NCI-H774 (cell line): ENCODE measurements at places on chromosomes 4 and X.

- DNase-seq, result no peak
These were observed 40.9 kb upstream of the EOLA2 start for GRCh38 chrX:149979126-149979644.

DNA sequence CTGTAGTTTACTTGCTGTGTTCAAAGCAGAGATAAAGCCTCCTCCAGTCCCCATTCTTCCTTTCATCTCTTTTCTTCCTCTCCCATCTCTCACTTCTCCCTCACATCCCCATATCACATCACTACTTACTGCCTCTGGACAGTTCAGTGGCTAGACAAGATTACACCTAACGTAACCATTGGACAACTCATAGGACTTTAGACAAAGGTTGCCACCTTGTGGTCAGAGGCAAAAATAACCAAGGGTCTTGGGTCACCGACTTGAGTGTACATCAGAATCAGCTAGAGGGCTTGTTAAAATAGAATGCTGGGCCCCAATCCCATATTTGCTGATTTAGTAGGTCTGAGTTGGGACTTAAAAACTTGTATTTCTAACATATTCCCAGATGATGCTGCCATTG is 109.3 kb upstream of the DGKK start:
- peak; percentile 3 for DNase-seq

GRCh38 chrX:42505016-42505415 is 272.9 kb downstream of the PPP1R2C start:
- no peak for DNase-seq

DNA sequence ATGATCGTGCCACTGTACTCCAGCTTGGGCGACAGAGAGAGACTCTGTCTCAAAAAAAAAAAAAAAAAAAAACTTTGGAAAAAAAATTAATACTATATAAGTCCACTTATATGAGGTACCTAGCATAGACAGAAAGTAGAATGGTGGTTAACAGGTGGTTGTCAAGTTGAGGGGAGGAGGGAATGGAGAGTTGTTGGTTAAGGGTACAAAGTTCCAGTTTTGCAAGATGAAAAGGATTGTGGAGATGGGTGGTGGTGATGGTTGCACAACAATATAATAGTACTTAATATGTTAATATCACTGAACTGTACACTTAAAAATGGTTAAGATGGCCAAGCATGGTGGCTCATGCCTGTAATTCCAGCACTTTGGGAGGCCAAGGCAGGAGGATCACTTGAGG is 4.1 kb upstream of the IL9R start:
- no peak for DNase-seq

GRCh38 chr4:158496030-158496741 is 25.5 kb upstream of the RXFP1 start:
- DNase-seq, result peak; percentile 7

GRCh38 chr4:113316879-113317278 is 267.4 kb downstream of the ANK2 start:
- no peak for DNase-seq

DNA sequence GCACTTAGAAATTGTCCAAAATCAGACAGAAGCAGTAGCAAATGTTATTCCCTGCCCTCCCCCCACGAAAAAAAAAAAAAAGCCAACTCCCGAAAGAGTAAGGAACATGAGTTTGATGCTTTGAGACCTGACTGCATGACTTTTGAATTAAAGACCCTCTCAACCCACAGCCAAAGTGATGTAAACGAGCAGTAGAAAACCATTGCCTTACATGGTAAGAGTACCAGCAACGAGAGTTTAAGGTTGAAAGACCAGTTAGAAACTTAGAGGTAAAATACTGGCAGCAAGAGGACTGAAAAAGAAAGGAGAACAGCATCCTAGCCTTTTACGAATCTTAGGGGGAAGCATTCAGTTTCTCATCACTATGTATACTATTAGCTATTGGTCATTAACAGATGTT is 10.0 kb upstream of the ANXA10 start:
- DNase-seq, result no peak

DNA sequence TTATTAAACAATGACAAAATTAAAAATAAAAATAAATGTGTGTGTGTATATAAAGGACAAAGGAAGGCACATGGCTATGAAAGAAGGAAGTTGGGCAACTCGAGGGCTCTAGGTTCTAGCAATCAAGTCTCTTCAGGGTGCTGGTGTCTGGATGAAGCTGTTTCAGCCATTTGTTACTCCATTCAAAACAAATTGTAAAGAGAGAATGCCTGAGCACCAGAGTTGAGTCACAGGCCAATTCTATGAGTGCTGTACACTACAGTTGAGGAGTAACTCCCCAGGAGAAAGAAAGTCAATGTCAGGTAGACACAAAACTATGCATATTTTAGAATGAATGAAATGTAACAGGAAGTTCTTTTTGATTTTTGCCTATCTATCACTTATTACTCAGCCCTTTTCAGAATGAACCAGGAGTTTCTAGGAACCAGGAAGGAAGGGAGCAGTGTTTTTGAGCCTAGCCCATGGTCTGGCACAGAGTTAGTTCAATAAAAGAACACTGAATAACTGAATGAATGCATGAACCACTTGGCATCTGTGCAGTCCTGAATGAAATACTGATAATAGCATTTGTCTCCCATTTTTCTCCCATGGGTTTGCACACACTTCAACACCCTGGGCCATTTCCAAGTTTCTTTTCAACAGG is 151.7 kb upstream of the CPEB2 start:
- no peak for DNase-seq

GRCh38 chrX:47030339-47030738 is 47.9 kb upstream of the RGN start:
- peak; percentile 15 for DNase-seq

- no peak for DNase-seq
These were observed 268.1 kb downstream of the THOC2 start for GRCh38 chrX:123464709-123465108.

DNA sequence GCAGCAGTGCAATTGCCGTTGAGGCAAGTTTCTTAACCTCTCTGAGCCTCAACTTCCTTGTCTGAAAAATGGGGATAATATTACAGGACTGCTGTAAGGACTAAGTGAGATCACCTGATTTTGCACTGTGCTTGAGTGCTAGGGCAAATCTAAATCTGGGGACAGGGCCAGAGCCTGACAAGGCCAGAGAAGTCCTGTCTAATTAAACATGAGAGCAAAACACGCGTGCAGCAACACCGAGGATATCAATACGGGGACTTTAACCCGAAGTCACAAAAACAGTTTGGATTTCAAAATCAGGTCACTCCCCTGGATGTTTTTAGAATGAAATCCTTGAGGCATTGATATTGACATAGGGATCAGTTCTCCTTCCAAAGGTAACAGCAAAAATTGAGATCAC is 5.7 kb upstream of the GJB1 start:
- no peak for DNase-seq

- no peak for DNase-seq
These were observed 442 bp downstream of the NDUFB11 start for GRCh38 chrX:47143894-47144625.

DNA sequence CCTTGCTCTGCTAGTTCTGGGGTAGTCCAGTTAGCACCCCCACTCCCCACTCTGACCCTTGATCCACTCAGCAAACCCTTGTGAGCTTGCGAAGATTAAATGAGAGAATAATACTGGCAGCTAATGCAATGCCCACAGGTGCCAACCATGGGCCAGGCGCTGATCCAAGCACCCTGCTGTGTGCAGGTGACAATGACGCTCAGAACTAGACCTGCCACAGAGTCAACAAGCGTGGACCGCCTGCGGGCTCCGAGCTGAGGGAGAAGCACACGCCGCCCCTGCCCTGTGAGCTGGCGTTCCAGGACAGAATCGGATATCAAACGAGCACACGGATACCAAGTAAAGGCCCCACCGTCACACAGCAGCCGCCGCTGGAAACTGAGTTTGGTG is 129.2 kb downstream of the FAM53A start:
- DNase-seq, result peak; percentile 64

- DNase-seq, result no peak
These were observed 374.6 kb upstream of the SLC7A11 start for GRCh38 chr4:138616775-138617174.
